ENCODE measurements at places on chromosomes 7 and 10.
A peak's percentile ranks its signal among the peaks of the same experiment; 100 is the strongest.

DNA sequence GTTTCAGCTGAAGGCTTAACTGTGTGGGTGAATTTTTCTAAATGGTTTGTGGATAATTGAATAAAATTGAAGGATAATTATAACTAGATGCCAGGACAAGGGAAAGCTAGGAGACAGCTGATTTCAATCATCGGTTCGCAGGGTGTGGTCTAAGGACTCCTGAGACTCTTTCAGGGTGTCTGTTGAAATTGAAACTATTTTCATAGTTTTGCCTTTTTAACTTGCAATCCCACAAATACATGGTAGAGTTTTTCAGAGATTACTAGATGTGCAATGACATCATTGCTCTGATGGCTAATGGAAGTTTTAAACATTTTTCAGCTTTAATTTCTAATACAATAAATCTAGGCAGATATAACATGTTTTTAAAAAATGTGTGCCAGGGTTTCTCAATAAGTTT is 18.5 kb downstream of the TRUB1 start:
- no peak for DNase-seq

GRCh38 chr10:494149-494542 is 195.3 kb downstream of the DIP2C start:
- DNase-seq: no peak

DNA sequence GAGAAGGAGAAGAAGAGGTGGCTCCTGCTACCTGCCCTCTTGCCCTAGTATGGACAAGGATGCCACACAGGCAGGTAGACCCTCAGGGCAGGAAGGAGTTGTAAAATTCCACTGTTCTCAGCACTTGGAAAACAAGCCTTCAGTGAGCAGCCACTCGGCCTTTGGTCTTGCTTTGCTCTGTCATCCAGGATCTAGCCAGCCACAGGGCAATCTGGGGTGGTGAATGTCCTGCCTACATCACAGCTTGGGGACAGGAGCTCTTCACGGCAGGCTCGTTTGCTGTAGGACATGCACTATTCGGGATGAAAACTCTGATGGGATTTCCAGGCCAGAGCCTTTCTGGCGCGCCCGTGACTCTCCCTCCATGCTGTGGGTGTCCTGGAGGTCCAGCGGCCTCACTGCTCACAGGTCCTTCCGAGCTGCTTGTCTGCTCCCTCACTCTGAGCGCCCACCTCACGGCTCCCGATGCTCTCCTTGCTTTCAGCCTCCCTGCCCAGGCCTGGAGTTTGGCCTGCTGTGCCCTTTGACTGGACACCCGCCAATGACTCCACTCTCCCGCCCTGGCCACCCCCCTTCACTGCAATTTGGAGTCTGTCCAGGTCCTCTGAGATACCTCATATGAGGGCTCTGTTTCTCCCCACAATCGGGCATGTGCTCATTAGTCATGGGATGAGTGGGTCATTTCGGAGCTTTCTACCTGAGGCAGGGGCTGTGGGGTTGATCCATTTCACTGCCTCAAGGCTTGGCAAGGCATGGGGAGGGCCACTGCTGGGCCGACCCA is 227.2 kb upstream of the GRB10 start:
- no peak for DNase-seq

DNA sequence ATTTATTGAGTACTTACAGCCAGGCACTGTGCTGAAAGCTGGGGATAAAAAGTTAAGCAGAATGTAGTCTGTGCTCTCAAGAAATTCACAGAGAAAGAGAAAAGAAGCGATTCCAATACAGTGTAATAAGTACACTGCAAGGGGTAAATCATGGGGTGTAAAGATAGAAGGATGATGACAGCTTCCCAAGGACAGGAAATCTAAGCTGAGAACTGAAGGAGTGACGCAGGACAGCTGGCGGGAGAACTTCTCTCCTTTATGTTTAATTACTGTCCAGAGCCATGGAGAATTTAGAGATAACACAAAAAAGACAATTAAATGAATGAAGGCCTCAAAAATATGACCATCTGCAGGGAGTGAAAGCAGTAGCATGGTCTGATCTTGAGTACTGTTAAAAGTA is 34.8 kb downstream of the C7orf33 start:
- no peak for DNase-seq

DNA sequence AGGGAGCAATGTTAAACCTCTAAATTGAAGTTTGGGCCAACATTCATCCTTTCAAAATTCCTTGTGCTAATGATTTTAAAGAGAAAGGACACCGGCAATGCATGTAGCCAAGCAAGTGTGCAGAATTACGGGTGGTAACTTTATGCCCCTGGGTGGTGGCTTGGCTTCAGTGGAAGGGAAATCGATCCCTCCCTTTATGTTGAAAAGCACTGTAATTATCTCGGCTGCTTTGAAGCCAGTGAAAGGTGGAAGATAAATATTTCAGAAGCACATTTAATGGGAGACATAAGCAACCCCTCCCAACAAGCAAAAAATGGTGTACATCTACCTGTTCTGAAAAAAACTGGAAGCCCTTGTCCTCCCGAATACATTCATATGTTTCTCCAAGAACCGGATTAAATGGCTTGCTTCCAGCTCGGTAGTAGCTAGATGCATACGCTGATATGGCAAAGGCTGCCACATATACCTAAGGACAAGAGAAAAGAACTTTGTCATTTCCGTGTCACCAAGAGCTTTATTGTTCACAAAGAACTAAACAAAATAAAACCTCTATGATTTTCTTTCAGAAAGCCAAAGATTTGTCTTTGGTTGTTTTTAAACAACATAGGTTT is 73.3 kb upstream of the GSDME start:
- DNase-seq: no peak

DNA sequence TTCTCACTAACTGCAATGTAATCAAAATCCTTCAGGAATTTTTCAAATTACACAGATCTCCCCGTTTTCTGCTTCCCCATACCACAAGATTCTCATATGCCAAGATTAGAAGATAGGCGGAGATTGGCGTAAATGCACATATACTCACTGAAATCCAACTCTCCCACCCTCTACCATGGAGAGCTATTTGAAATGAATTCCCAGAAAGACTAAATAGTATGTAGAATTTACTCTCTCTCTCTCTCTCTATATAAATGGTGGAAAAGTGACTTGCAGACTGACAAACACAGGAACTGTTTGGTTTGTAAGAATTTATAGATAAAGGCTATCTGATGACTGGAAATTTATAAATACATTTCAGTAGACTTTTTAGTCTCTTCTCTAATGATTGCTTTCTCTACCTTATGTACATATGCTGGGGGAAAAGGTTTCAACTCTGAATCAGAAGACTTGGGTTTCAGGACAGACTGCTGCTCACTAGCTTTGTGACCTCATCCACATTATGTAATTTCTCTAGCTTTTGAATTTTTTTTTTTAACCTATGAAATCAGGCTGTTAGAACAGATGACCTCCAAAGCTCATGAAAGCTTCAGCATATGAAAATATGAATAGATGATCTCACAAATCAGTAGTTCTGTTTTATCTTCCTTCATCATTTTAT is 67.8 kb upstream of the CSTF2T start:
- DNase-seq: no peak

DNA sequence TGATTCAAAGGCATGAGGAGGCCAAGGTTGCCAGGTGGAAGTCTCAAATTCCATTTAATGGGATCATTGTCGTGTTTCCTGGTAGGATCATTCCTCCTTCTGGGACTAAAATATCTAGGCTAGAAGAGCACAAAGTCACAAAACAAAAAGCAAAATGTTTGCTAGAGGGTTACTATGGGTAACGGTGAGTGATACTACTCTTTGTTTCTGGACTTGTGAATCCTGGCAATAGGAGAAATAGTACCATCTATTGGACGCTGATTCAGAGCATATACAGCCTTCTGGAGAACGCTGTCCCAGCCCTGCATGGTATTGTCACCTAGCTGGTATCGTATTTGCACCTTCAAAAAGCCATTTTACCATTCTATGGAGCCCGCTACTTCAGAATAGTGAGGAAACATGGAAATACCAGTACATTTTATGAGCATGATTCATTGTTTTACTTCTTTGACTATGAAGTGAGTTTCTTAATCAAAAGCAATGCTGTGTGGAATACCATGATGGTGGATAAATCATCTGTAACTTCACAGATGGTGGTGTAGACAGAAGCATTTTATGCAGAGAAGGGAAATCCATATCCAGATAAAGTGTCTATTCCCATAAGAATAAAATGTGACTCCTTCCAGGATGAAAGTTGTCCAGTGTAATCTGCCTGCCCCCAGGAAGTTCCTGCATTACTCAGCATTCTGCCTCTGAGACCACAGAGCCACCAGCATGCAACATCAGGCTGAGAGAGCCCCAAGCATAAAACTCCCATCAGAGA is 361.0 kb downstream of the ETV1 start:
- peak; percentile 44 for DNase-seq
